Dermis microvascular lymphatic vessel endothelial cell (primary cell): ENCODE measurements at places on chromosomes 6 and 20. TPM values are rescaled to one million over a fixed set of nuclear protein-coding genes. Genes with fewer than 3 reads are reported as not detected.

- DNase-seq = no peak
These were observed 127.6 kb downstream of the MAP3K7 start for GRCh38 chr6:90459225-90459758.

- peak; percentile 49 for DNase-seq
These were observed 57.7 kb upstream of the CD83 start for GRCh38 chr6:14059791-14060436.

OPRL1 gene
- total RNA-seq = 2.3 and 2.7 TPM in 2 replicates

UQCC2 gene
- total RNA-seq = 9.9 and 21.2 TPM in 2 replicates

GRCh38 chr20:57959589-57959988, 249.8 kb upstream of the PMEPA1 start:
- no peak for DNase-seq

DNA sequence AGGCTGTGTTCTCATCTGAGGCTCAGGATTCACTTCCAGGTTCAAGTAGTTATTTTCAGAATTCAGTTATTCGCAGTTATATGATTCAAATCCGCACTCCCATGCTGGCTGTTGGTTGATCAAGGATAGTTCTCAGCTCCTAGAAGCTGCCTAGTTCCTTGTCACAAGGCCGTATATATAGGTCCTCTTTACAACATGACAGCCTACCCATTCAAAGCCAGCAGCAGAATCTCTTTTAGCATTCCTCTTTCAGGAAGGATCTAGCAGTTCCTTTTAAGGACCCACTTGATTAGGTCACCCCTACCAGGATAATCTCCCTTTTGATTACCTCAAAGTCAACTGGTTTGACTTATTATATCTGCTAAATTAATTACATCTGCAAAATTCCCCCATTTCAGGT, 23.8 kb upstream of the LAMP5 start:
- no peak for DNase-seq

DNA sequence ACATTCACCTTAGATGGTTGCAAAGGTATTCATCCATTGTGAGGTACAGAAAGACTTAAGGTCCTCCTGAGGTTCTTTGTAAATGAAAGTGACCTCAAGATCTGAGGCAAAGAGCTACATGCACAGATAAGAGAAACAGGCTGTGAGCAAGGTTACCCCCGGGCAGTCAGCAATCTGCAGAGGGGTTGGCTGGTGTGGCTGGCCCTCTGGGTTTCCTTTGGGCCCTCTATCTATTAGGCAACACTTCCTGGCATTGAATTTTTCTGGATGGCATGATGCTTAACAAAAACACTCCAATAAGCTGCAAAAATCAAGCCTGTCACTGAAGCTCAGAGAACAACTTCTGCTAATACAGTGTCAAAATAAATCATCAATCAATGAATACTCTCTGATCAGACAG, 48.9 kb upstream of the RALGAPA2 start:
- peak; percentile 72 for DNase-seq

DNA sequence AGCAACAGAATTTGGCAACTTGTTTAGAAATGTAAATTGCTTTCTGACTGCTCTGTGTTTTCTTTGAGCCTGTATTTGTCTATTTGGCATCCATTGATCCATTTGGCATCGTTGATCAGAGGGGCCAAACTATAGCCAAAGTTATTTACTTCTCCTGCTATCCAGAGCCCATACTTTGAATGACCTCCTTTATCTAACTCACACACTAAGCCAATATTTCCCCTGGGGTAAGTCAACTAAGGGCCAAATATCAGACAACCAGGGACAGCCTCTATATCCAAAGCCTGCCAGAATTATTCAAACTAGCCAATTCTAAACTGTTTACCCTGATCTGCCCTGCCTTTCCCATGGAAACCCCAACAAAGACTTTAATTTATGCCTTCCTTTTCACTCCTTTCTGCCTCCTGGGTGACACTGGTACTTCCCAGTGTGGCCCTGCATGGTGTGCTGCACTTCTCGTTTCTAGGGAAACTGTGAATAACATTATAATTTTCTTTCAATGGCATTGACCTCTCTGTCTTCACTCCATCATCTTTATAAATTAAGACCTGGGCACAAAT, 19.8 kb upstream of the ZNF184 start:
- DNase-seq = no peak

DNA sequence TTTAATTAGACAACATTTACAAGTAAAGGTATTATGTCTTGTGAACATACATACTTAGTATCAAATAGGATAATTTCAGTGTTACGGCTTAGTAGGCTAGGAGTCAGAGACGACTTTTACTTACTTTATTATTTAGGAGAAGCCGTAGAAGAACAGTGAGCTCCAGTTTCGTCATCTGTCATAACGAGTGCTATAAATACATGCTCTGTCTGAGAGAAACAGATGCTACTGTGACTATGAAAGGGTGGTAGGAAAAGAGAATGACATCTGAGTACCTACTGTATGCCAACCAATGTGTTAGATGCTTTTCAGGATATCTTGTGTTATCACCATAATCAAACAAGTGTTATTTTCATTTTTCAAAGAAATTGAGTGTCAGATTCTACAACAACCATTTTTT, 119.0 kb downstream of the EYA4 start:
- DNase-seq = no peak

DNA sequence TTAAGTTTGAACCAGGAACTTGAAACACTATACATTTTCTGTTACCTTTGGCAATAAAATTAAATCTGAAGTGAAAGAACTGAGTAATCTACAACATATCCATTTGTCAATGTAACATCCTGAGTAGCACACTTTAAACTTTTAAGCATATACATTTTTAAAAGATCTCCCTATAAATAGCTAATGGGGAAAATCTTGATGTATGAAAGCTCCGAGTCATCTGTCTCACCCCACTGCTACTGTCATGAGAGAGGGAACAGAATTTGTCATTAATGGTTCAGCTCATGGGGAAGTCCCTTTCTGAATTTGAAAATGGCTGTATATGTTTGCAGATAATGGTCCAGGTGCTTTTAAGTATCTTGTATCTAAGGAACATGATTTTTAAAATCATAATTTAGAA, 55.2 kb upstream of the NOX3 start:
- no peak for DNase-seq
